Cardiac fibroblast (primary cell): ENCODE measurements at places on chromosomes 12 and 14.

GRCh38 chr12:114439817-114440216 is 33.9 kb upstream of the TBX5 start:
- DNase-seq, result no peak

DNA sequence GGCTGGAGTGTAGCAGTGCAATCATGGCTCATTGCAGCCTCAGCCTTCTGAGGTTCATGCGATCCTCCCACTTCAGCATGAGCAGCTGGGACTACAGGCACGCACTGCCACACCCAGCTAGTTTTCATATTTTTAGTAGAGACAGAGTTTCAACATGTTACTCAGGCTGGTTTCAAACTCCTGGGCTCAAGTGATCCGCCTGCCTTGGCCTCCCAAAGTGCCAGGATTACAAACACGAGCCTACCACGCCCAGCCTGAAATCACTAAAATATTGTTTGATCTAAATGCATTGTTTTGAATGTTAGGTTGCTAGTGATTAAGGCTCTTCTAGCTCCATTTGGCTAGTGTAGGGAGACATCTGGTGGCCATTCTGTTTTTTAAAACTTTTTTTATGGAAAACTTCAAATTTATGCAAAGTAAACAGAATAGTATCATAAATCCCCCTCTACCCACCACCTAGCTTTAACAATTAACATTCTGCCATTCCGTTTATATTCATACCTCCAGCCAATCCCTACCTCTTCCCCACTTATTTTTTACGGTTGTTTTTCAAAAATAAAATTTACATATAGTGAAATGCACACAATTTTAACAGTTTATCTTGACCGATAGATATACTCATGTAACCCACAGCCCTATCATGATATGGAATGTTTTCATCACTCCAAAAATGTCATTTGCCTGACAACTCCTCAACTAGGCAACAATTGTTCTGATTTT is 37.8 kb downstream of the MYO1H start:
- peak; percentile 77 for DNase-seq

DNA sequence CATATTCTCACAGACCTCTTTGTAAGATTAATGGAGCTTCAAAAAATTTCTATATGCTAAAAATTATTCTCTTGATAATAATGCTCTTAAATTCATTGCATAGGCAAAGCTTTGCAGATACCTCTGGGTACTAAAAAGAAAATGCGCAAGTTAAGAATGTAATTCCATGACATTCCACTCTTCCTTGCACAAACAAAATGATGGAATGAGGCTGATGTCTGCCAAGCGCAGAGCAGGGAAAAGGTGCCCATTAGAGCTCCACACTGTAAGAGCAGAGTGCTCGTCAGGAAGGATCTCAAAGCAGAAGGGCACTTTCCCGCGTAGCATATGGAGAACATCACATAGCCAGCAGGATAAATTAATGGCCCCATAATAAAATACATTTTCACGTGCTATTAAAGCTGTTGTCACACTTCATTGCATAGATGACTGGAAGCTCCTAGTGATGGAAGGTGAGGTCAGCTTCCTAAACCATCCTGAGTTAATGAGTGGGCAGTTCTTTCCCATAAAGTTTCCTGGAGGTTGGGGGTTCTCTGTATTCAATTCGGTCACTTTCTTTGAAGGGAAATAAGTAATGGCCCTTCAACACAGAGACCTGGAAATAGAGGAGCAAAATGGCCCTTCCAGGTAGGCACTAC is 1058.9 kb downstream of the GALC start:
- no peak for DNase-seq

DNA sequence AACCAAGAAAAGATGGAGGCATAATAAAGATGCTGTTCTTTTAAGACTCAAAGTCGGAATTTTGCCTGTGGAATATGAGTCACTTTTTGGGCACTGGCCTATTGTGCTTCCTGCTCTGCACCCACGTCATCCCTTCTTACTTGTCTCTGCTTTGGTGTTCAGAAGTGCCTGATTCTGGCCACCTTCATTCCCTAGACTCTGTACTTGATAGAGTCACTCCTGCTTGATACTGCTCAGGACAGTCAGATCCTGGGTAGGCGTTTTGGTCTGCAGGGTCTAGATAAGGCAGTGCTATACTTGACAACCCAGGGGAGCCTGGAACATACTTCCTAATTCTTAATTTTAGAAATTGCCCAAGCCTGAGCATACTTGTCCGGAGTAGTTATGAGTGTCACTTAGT is 1.9 kb downstream of the LRRK2 start:
- DNase-seq, result peak; percentile 91

GRCh38 chr12:93373961-93374656 is 3.6 kb upstream of the NUDT4 start:
- no peak for DNase-seq

- DNase-seq, result peak; percentile 81
These were observed 58.0 kb upstream of the CDKN3 start for GRCh38 chr14:54338696-54339317.

- no peak for DNase-seq
These were observed 40.5 kb upstream of the EID3 start for GRCh38 chr12:104263026-104263425.

- peak; percentile 64 for DNase-seq
These were observed 59.1 kb downstream of the ESR2 start for GRCh38 chr14:64234877-64235651.

GRCh38 chr14:55221186-55221585 is 29.8 kb upstream of the DLGAP5 start:
- DNase-seq, result peak; percentile 79

DNA sequence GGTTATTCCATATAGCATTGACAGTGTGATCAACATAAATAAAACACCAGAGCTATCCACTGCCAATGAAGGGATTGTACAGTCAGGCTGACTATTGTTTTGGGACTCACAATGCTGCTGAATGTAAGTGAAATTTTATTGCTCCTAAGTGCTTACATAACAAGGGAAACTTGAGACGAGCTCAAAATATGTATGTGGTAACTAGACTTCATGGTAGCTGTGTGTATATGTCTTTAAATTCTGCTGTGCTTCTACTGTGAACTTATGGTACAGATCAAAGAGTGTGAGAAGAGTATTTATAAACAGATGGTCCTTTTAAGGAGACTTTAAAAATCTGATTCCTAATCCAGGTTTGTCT is 6.9 kb downstream of the FLRT2 start:
- DNase-seq, result peak; percentile 55

GRCh38 chr14:94337274-94337673 is 14.1 kb upstream of the SERPINA6 start:
- peak; percentile 51 for DNase-seq

DNA sequence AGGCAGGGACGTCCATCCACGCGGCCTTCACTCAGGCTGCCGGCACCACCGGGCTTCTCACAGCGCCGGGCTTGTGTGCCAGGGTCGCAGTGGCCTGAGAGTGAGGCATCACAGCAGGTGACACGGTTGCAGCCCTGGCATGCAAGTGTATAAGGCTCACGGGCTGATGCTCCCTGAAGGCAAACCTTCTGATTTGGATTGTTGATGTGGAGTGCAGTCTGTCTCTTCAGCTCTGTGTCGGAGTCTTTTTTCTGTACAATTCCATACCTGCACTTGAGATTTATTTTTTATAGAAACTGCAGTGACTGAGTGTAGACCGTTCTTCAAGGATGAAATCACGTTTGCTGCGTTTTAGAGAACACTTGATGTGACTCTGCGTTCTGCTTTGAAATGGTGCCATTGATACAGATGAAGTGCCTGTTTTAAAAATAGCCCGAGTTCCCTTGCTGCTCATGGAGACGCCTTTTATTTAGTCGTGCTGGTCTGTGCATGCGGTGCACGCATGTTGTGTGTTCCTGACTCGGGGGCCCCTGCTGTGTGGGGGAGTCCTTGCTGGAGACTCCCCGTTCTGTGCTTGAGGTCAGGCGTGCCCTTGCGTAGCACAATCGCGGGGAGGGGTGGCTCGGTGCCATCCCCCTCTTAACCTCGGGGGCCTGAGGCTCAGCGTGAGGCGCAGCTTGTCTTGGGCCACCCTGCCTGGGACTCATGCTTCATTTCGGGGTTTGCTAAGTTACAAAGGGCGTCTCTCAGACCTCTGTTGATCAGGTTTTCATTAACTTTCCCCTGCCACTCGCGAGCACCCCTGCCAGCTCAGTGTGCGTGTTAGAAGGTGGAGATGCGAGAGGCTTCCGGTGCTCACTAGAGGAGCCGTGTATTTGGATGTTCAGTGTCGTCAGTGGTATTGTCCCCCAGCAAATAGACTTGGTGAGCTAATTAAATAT is 21.6 kb upstream of the AMN start:
- DNase-seq, result no peak

GRCh38 chr12:15842108-15842507 is 40.1 kb upstream of the STRAP start:
- DNase-seq, result peak; percentile 96

- no peak for DNase-seq
These were observed 96.7 kb downstream of the SLC25A47 start for GRCh38 chr14:100419856-100420255.

- peak; percentile 52 for DNase-seq
These were observed 56.0 kb downstream of the PLEKHG3 start for GRCh38 chr14:64760146-64760755.

GRCh38 chr12:41188058-41188840 is at the start of gene PDZRN4:
PDZRN4 (plus strand) TSS chr12:41188320.
- DNase-seq, result no peak

- DNase-seq, result no peak
These were observed 6.2 kb upstream of the DIO3 start for GRCh38 chr14:101554991-101555668.

DNA sequence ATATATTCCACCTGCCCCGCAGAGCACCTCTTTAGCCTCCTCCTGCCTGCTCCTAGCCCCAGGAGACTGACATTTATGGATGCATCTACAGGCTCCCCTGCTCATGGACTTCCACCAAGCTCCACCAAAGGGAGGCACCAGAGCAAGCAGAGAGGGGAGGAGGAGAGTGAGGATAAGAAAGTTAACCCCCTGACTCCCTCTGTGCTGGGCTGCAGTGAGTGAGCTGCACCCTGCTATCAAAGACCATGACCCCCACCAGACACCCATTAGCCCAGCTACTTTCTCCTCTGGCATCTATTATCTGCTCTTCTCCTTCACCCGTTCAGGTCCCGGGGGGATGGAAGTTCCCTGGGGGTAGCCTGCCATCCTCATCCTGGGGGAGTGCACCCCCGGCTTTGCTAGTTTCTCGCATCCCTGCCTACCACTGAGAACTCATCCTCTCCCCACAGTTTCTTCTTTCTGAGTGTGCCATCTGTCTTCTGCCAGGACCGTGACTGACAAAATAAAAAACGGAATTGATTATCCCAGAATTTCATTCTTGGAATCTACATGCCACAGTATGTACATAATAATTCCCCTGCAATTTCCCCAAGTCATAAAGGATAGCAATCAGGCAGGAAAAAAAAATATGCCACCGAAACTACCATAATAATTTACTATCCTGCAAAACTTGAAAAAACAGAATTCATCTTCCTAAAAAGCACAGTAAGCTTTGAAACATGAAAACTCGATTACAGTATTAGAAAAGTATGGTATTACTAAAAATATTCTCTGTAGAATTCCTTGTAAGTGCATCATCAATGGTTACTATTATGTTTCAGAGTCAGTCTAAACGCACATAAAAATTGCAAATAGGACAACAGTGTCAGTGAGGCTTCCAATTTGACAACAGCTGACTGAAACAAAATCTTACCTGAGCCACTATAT is 45.2 kb downstream of the FOXN3 start:
- DNase-seq, result peak; percentile 48

DNA sequence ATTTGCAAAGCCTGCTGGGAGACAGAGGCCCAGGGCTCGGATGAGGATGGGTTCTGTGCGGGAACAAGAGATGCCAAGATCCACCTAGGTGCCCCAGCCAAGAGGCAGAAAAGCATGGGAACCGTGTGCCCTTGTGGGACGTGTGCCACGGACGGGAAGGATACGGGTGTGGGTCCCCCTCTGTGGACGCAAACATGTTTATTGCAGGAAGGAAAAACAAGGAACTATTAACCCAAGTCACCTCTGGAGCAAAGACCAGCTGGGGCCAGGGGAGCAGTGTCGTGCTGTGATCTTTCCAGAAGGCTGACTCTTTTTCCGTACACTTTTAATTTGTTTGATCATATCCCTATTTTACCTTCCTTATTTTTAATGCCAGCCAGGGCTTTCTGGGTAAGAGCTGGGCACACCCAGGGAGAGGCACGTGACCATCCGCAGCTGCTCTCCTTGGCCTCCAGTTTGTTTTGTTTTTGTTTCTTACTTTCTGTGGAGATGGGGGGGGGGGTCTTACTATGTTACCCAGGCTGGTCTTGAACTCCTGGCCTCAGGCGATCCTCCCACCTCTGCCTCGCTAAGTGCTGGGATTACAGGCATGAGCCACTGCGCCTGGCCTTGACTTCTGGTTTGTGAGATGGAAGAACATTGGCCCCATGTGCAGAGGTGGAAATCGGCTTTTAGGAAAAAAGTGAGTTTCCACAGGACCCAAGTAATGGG is 20.7 kb downstream of the SCARB1 start:
- no peak for DNase-seq

- DNase-seq, result peak; percentile 33
These were observed 17.3 kb downstream of the PPM1A start for GRCh38 chr14:60266021-60266937.

GRCh38 chr14:61558271-61558670 is 137.0 kb upstream of the HIF1A start:
- no peak for DNase-seq

- no peak for DNase-seq
These were observed 59.5 kb downstream of the GALNT8 start for GRCh38 chr12:4779749-4780148.

- peak; percentile 29 for DNase-seq
These were observed 41.6 kb downstream of the ATXN2 start for GRCh38 chr12:111557271-111558106.

GRCh38 chr12:6914947-6915788 is 788 bp downstream of the ENO2 start:
- no peak for DNase-seq

DNA sequence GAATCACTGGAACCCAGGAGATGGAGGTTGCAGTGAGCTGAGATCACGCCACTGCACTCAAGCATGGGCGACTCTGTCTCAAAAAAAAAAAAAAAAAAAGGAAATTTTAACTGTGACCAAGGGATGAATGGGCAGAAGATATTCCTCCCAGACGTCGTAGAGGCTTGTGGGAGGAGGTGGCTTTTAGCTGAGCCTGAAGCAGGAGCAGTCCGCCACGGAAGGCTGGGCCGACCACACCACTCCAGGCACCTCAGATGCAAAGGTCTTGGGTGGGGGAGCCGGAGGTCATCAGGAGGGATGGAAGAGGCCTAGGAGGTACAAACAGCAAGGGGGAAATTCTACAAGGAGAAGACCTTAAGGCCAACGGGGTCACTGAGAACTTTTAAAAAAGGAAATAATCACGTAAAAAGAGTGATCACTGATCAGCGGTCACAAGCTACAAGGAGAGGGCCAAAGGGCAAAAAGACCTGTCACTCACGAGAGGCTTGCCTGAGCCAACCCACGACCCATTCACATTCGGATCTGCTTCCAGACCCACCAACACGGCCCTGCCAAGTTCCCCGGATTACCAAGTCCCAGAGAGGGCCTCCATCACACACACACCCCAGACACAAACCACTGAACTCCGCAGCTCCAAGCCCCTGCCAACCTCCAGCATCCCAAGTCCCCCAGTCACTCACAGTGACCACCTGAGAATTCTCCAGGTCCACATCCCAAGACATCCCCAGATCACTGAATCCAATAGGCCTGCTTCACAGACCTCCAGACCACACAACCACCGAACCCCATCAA is 3.5 kb downstream of the ZNF605 start:
- no peak for DNase-seq

- no peak for DNase-seq
These were observed 178.0 kb downstream of the GRIP1 start for GRCh38 chr12:66500841-66501240.
